ENCODE measurements at places on chromosomes 4 and X.

DNA sequence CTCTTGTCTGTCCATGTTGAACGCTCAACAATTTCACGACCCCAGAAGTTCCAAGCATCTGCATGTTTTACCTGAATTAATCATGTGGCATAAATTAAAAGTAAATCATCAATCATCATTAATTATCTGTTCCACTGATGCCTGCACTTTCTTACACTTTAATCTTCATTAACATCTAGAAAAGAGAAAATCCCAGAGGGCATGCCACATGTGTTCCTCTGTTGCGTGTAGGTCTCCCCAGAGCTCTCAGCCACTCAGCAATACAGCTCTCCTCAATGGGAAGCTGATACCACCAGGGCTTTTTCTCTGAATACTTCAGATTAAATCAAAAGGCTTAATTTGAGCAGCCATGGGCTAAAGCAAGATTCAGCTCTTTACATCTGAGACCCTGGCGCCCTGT is 722.4 kb upstream of the TENM3 start:
- no peak for DNase-seq

- no peak for DNase-seq
Measured at GRCh38 chrX:150291014-150291413, 72.1 kb upstream of the MAMLD1 start.

GRCh38 chrX:121000589-121000988 is 15.0 kb upstream of the CT47A1 start:
- no peak for DNase-seq

- no peak for DNase-seq
Measured at GRCh38 chrX:78673246-78673645, 14.1 kb upstream of the RTL3 start.
